ENCODE measurements at places on chromosomes 5 and 9.

DNA sequence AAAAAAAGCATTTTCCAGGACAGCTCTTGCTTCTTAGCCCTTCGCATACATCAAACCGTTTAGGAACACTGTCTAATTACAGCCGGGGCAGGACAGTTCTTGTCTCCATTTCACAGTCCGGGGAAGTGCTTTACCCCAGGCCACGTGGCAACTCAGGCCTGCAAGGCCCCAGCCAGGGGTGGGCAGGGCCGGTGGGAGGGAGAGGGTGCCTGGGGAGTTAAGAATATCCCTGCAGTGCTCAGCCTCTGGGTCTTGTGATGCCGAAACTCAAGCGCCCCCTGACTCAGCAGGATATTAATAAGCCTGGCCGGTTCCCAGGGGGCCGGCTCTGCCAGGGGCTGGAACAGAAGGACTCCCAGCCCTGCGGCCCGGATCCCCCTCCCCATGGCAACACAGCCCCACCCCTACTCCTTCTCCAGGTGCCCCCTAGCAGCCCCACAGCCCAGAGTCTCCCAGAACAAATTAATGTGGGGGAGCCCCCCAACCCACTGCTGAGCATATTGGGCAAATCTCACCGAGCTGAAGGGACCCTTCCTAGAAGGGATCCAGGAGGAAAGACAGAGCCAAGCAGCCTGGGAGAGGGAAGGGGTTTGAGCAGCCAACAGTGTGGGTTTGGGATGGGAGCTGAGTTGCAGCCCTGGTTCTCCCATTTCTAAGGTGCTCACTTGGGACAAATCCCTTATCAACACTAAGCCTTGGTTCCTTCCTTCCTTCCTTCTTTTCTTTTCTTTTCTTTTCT lies 45.3 kb downstream of the PLPP7 start:
- DNase-seq = no peak

DNA sequence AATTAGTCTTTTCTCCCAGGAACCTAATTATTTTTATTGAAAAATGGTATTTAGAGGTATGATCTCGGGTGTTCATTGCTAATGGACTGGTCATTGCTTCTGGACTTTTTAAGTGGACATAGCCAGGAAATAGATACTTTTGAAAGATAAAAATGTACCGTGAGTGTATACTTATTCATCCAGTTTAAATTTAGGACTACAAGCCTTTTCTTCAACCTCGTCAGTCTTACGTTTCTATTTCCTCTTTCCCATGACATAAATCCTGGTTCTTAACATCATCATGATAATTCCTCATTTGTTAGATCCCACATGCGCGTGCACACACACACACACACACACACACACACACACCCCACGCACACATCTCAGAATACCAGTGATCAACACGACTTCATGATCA lies 15.1 kb downstream of the PDE8B start:
- DNase-seq = no peak

DNA sequence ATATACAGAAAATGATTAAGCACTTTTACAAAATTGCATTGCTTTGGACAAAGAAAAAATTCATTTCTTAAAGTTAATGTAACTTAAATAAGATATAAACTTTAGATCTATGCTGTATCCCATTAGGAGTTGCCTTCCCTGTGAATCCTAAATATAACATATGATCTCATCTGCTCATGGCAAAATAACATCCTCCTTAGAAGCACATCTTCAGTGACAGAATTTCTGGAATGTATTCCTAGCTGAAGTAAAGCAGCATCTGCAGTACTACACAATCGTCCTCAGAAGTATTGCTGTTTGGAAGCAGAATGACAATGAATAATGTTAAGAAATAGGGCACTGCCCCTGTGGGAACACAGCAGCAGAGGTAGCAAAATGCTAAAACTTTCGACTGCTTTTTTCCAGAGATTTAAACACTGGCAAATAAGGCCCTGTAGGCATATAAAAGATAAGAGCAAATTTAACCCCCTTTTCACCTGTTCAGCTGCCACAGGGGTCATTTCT lies 571.0 kb downstream of the PTPRD start:
- DNase-seq = no peak

DNA sequence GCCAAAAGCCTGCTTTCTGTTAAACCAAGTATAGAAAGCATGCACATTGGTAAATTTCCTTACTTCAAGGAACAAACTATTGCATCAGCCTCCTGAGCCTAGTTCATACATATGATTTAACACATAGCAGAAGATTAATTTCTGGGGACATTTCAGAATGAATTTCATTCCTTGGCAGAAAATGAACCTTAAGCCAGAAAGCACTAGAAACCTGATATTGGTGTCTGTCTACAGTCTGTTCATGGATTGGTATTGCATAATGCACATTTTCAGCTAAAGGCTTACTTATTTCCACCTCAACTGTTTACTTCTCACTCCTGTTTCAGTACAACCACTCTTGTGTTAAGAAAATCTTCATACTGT lies 1471.8 kb upstream of the NUDT12 start:
- no peak for DNase-seq

GRCh38 chr9:116870566-116870965 lies 183.5 kb downstream of the TRIM32 start:
- no peak for DNase-seq

DNA sequence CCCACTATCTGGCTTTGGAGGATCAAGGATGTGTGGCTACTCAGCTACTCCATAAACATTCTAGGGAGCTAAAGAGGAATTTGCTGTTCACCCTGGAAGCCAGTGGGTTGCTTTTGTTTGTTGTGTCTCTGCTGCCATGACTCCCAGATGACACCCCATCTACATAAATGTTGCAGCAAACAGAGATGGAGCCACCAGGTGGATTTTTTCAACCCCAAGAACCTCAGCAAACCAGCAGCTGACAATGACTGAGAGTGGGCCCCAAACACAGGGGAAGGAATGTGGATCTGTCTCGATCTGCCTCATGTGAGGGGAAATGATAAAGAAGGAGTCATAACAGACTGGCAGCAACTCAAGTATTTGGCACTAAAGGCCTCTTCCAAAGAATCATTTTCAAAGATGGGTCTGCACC lies 132.7 kb upstream of the TNC start:
- no peak for DNase-seq

DNA sequence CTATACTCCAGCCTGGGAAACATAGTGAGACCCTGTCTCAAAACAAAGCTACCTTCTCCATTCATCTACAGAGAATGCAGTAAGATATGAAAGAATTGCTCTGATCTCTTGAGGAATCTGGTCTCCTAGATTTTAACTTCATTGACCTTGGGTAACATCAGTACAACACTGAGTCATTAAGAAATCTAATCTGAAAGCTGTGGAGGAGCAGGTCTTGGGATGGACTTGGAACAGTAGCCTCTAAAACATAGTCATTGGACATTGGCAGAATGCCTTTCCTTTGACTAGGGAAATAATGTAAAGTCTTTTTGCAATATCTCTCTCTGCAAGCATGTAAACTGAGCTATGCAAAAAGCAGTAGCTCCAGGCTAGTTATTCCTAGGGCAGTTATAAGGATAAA lies 58.1 kb downstream of the KCNN2 start:
- no peak for DNase-seq

DNA sequence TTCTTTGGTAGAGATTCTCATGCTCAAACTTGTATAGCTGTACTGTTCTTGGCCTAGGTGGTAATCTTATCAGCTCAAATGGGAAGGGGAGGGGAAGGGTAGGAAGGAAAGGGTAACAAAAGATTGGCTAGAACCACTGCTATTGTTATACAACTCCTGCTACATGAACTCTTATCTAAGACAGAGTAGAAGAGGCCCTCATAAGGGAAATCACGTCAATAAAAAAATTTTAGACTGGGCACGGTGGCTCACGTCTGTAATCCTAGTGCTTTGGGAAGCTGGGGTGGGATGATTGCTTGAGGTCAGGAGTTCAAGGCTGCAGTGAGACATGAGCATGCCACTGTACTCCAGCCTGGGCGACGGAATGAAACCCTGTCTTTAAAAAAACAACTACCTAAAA lies 15.9 kb downstream of the STOM start:
- no peak for DNase-seq
